Stimulated activated CD8-positive, alpha-beta memory T cell treated with anti-CD3 and anti-CD28 coated beads, Interleukin-7, amount 100 ng/mL, for 4 hours (primary cell): ENCODE measurements at places on chromosomes 5 and 9.

DNA sequence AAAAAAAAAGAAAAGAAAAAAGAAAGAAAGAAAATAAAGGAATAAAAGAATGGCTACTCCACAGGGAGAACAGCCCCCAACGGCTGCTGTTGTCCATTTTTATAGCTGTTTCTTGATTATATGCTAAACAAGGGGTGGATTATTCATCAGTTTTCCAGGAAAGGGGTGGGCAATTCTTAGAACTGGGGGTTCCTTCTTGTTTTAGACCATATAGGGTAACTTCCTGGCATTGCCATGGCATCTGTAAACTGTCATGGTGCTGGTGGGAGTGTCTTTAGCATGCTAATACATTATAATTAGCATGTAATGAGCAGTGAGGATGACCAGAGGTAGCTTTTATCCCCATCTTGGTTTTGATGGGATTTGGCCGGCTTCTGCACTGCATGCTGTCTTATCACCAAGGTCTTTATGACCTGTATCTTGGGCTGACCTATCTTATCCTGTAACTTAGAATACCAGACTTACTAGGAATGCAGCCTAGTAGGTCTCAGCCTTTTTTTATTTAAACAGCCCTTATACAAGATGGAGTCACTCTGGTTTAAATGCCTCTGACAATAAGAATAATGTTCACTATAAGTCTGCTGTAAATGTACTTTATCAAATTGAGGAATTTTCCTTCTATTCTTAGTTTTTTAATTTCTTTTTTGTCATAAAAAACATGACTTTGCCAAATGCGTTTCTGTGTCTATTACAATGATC is 28.6 kb downstream of the TRIM7 start:
- no peak for DNase-seq

GRCh38 chr9:13139641-13140171 is 139.8 kb downstream of the MPDZ start:
- no peak for DNase-seq

GRCh38 chr9:134272302-134273023 is 53.8 kb upstream of the RXRA start:
- DNase-seq = no peak

GRCh38 chr9:35909274-35909673 is at the start of gene SPAAR:
Gene SPAAR, plus strand, starts transcription at chr9:35909490. Its CDS starts 974 bp downstream, at chr9:35910464.
- DNase-seq = no peak

DNA sequence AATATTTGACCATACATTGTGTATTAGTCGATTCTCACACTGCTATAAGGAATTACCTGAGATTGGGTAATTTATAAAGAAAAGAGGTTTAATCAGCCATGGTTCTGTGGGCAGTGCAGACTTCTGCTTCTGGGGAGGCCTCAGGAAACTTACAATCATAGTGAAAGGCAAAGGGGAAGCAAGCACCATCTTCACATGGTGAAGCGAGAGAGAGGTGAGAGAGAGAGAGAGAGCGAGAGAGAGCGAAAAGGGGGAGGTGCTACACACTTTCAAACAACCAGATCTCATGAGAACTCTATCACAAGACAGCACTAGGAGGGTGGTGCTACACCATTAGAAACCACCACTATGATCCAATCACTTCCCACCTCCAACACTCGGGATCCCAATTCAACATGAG is 4.1 kb upstream of the GRAMD2B start:
- DNase-seq = no peak

DNA sequence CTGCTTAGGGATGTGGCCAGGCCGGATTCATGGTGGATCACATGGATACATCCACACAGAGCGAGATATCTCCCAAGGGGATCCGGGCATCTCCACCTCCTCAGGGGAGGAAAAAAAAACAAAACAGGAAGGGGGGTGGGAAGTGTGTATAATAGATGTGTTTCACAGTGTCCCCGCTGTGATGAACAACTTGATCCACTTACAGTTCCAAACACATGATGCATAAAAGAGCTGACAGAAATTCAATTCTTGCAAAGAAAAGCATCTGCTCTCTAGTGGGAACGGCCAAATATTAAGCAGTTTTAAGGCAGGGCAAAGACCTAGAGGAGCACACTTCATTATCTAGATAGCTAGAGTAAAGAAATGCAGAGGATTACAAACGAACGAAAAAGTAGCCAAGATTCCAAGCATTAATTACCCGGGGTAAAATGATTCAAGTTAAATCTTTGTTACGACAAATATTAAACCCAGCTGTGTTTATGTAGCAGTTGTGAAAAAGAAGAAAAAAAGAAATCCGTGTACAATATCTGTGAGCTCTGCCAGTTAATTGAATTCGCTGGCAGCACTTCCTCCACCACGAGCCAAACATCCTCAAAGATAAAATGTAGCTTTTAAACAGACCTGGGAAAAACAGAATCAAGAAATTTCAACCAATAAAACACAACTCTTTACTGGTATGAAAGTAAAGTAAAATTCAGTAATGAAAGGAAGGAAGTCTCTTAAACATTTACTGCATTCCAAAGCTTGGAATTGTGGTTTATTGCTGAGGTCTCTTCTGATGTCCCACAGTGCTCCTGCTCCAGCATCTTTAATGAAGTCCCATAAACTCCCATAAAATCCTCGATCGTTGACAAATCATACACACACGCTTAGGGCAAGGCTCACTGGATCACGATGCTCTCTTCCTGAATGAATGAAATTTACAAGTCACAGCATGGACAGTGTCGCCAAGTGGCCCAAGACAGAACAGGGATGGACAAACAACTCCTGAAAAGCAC is 213.0 kb downstream of the CRB2 start:
- no peak for DNase-seq

DNA sequence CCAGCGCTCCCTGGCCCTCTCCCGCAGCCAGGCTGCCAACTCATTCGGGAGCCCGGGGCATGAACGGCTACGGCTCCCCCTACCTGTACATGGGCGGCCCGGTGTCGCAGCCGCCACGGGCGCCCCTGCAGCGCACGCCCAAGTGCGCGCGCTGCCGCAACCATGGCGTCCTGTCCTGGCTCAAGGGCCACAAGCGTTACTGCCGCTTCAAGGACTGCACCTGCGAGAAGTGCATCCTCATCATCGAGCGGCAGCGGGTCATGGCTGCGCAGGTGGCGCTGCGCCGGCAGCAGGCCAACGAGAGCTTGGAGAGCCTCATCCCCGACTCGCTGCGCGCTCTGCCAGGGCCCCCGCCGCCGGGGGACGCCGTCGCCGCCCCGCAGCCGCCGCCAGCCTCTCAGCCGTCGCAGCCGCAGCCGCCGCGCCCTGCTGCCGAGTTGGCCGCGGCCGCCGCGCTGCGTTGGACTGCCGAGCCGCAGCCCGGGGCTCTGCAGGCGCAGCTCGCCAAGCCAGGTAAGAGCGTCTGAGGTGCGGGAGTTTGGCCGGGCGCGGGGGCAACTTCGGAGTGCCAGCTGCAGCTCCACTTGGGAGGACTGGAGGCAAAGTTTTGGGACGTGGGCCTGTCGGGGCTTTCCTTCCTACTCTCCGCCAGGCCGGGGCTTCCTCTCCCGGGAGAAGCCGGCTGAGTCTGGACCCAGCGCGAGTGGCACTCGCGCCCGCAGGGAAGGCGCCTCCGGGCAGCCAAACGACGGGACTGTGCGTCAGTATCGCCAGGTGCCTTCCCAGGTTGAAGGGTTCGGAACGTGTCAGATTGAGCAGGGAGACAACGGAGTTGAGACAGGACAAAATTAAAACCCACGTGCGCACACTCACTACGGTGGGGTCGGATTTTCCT is 735 bp downstream of the DMRT3 start:
- DNase-seq = no peak

DNA sequence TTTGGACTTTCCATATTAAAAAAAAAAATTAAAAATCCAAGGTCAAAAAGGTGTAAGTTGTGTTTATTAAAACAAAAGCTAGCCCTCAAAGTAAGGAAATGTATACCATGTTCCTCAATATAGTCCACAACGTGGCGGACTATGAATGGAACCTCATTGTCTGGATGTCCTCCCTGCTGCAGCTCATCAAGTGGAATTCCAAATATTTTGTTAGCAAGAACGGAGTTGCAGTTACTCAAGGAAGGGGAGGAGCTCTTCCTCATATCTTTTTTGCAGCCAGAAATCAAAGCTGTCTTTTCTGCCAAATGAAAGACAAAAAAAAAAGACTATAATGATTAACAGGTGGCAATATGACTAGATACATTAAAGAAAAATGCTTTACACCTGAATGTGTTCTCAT is 14.0 kb downstream of the FAM13B start:
- DNase-seq = no peak

DNA sequence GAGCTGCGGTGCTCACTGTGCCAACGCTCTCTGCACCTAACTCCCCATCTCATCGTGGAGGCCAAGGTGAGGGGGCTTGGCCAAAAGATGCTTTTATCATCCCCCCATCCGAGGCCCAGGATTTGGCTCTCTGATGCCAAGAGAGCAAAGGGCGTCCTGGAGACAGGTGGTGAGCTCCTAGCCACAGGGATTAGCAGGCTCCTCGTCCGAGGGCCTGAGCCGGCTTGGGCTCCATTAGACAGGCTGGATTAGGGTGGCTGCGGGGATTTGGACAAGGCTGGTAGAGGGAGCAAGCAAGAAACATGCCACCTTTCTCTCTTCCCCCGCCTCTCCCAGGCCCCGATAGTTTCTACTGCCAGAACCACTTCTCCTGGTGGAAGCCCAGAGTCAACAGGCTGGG is 1.0 kb upstream of the GRM6 start:
- no peak for DNase-seq

GRCh38 chr5:132480042-132480441 is 10.5 kb downstream of the IRF1 start:
- DNase-seq = no peak

- DNase-seq = no peak
Measured at GRCh38 chr5:591746-592145, 20.4 kb upstream of the CEP72 start.

- DNase-seq = no peak
Measured at GRCh38 chr9:135574331-135574730, 12.8 kb downstream of the PAEP start.

GRCh38 chr9:134100040-134100439 is 32.2 kb upstream of the BRD3 start:
- no peak for DNase-seq

DNA sequence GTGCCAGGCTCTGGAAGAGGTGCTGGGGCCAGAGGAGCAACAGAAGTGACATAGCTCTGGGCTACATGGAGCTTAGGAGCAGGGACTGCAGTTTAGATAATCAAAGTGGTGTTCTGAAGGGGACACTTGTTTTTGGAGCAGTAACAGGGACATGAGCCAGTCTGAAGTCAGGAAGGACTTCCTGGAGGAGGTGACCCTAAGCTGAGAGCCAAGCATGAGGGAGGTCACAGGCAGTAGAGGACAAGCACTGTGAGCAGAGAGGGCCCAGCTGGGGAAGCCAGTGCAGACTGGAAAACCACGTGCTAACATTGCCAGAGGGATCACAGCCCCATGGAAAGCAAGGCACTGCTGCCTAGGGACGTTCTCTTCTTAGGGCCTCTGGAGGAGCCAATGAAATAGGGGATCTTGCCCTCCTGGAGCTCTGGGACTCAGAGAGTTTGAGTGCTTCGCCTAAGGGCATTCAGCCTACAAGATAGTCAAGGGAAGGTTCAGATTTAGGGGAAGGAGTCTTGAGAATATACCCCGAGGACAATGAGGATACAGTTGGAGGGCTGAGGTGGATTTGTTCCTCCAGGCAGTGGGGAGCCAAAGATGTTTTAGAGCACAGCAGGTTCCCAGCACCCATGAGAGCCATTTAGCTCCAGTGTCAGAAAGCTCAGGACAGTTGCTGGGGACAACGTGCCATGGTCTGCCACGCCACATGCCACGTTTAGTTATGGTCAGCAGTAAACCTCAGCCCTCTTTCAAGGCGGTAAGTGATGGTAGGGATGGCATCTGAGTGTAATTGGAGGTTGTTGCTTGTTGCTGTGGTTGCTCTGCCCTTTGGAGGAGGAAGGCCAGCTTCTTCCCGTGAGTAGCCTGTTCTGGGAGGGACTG is 40.5 kb upstream of the SH3PXD2B start:
- no peak for DNase-seq

- no peak for DNase-seq
Measured at GRCh38 chr5:34459908-34460307, 196.2 kb upstream of the RAI14 start.

DNA sequence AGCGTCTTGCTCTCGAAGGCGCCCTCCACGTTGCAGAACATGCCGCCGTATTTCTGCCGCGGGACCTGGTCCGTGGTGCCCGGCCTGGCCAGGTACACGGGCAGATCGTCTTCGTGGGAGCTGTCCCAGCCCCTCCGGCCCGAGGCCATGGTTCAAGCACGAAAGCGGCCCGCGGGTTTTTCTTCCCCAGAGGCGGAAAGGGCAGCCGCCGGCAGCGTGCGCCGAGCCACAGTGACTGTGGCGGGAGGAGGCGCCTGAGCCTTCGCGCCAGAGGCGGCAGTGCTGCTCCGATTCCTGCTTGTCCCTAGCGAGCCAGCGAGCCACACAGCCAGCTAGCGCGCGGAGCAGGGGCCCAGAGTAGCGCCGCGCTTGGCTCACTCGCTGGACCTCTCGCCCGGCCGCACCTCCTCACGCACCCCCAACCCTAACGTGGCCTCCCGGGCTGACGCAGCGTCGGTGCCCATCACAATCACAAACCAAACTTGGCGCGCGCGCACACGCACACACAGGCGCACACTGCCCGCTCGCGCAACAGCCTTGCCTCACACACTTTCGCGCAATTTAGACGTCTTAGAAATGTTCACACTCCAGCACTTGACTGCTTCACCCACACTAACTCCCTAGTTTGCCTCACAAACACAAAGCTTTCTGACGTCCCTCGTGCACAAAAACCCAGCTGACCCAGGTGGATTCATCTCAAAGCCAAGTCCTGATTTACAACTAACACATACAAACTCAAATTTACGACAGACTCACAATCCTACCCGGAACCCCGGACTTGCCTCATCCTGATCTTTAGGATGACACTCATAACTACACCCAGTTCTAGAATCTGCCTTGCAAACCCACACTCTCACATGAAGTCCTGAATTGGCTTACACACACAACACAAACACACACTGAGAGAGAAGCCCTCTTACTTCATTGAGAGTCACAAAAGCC is at the start of gene DPYSL3:
Gene DPYSL3, minus strand, starts transcription at position 359 of the 942 bp plus-strand sequence. Its CDS starts 210 bp downstream, at position 149.
- DNase-seq = no peak

DNA sequence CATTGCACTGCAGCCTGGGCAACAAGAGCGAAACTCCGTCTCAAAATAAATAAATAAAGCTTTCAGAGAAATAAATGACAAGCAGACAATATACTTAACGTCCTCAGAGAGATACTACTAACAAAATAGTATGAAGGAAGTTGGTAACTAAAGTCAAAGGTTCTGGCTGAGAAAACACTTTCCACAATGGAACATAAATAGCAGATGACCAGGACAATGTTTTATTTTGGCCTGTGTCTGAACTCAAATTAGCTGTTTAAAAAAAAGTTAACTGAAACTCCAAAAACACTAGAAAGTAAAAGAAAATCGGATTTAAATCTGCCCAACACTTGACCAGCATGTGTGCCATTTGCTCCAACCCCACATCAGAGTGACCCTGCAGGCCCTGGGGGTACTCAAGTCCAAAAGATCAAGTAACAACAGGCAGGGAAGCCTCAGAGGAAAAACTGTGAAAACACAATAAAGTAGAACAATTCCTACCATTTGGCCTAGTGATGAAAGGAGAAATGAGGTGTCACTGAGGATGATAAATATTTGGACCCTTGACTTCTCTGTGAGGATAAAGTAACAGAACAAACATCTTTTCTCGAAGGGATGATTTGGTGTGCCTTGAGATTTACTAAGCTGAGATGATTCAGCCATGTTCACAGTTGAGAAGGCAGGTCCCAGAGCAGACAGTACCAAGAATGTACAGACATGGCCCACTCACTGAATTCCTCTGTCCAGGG is 47.7 kb downstream of the LHFPL2 start:
- DNase-seq = no peak

GRCh38 chr5:473551-474192 is 30.7 kb downstream of the EXOC3 start:
- DNase-seq = no peak

- DNase-seq = no peak
Measured at GRCh38 chr9:68970151-68970550, 43.8 kb downstream of the PRKACG start.
